Naive B cell (primary cell): ENCODE measurements at places on chromosomes 5 and 9.

DNA sequence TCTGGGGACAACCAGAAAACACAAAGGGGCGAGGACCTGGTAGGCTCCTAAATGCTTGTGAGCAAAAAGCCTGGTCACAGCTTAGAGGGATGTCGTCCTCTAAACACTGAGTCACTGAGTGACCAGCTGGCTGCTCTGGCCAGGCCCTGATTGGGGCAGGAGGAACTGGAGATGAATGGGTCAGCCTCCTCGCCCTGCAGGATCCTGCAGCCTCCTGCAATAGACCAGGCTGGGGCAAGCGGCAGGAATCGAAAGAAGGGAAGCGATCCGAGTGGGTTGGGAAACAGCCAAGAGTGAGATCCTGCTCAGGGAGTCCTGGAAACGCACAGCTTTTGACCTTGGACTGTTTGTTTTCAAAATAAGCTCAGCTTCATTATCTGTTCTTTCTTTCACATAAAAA lies 34.1 kb upstream of the MSX2 start:
- no peak for DNase-seq

DNA sequence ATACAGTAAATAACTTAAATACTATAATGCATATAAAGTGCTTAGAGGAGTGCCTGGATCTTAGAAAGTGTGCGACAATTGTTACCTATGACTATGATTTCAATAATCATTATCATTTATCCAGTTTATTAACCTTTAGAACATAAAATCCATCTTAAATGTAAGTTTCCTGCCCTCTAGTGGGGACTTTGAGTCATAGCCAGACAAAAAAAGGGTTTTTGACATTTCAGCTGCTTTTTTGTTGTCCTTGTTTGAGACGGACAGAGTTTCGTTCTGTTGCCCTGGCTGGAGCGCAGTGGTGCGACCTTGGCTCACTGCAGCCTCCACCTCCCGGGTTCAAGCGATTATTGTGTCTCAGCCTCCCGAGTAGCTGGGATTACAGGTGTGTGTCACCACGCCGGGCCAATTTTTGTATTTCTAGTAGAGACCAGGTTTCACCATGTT lies 9.7 kb upstream of the C9orf152 start:
- DNase-seq = peak; percentile 21

- no peak for DNase-seq
These were observed 101.4 kb downstream of the FBXO4 start for GRCh38 chr5:42026446-42026845.

DNA sequence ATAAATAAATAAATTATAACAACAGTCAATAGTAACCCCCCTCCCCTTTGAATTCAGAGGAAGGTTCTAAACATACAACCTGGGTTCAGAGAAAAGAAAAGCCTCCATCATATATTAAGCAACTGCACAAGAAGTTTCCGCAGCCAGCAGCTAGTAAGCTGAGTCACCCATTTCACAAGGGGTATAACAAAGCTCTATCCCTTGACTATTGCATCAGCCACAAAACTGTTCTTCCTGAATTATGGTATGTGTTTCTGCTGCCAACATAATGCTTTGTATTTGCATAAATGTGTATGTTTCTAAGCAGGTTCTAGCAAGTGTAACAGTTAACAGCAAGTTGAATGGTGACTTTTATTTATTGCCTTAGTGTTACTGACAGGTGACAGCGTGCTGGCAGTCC lies 6.8 kb upstream of the CEP120 start:
- no peak for DNase-seq

DNA sequence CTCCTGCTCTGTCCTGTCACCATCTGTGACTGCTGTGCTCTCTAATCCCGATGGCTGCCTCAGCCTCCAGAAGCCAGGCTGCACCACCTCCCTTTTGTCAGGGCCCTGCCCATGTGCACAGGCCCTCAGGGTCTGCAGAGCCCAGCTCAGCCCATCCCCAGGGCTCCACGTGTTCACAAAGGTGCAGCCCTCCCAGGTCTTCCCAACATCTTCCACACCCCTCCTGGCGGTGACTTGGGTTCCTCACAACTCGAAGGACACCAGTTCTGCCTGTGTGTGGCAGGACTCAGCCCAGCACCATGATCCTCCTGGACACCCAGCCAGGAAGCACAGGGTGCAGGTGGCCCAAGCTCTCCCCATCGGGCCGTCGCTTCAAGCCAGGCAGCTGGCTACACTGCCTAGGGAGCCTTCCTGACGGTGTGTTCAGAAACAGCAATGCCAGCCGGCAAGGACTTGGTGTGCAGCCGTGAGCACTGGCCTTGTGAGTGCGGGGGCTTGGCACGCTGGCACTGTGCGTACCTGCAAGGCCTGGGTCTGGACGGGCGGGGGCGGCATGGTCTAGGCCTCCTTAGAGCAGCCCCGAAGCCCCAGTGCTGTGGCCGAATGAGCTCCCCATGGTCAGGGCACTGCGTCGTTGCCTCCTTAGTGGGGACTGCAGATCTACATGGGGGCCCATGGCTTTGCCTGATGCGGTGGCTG lies 96.1 kb downstream of the MRPL36 start:
- DNase-seq = no peak
